ENCODE measurements at places on chromosomes 6 and 20.

GRCh38 chr6:142878407-142878806, 66.6 kb downstream of the HIVEP2 start:
- DNase-seq = no peak

DNA sequence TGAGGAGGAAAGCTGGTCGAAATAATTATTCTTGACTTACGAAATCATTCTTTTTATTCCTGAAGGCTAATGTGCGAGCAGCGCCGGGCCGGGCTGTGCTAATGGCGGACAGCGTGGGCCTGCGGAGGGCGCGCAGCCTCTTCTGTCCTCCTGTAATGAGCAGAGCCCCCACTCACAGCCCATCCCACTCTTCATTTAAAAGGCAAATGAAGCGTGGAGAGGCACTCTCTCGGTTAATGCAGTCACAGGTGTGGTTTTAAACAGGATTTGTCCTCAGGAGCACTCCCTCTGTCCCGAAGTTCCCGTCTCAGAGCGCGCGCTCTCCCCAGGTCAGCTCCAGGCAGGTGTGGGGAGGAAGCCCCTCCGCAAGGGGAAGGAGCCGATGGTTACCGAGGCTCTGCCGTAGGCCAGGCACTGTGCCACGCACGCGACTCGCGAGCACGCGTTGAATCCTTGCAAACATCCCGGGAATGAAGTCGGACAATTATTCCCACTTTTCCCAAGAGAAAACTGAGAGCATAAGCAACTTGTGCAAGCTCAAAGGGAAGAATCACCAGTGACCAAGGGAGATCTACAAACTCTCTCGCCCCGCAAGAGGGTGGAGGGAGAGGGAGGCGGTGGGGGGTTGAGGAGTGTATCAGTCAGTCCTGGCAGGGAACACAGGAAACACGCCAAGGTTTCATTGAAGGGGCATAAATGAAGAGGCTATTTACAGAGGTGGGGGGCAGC, 35.5 kb upstream of the ZFAND3 start:
- DNase-seq = peak; percentile 23

- DNase-seq = no peak
Measured at GRCh38 chr20:44963325-44964215, 2.7 kb upstream of the STK4 start.

DNA sequence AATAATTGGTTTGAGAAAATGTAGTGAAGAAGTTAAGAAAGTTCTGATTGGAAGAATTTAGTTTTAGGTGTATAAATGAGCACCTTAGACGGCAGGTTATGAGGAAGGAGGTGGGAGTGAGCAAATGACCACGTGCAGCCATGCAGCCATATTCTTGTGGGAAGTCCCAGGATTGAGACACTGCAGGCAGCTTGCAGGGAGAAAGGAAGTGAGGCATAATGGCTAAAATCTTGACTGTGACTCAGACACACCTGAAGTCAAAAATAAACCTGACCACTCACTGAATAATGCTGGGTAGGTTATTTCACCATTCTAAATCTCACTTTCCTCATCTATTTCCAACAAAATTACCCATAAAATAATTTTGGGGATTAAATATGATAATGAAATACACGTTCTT, 16.6 kb downstream of the DSE start:
- DNase-seq = no peak

GRCh38 chr6:73932866-73933265, 236.9 kb downstream of the CD109 start:
- no peak for DNase-seq

DNA sequence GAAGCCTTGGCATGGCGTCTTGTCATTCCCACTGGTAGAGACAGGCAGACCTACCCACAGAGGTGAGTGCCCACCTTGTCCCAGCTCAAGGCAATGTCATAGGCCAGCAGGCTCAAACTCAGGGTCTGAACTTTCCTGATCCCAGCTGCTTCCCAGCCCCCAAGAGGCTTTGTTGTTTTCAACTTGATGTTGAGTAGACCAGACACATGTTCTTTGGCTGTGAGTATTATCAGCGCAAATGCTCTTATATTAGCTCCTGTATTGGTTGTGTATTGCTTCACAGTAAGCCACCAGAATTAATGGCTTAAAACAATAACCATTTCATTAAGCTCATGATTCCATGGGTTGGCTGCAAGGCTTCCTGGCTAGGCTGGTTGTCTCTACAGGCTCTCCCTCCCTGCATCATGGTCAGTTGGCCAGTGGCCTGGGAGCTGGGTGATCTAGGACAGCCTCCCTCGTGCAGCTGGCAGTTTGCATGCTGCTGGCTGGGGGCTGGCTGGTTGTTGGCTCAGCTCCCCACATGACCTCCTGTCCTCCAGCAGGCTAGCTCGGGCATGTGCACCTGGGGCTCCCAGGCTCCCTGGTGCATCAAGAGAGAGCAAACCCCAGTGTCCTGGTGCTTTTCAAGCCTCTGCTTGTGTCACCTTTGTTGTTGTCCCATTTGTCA, 21.6 kb downstream of the TOX2 start:
- no peak for DNase-seq

DNA sequence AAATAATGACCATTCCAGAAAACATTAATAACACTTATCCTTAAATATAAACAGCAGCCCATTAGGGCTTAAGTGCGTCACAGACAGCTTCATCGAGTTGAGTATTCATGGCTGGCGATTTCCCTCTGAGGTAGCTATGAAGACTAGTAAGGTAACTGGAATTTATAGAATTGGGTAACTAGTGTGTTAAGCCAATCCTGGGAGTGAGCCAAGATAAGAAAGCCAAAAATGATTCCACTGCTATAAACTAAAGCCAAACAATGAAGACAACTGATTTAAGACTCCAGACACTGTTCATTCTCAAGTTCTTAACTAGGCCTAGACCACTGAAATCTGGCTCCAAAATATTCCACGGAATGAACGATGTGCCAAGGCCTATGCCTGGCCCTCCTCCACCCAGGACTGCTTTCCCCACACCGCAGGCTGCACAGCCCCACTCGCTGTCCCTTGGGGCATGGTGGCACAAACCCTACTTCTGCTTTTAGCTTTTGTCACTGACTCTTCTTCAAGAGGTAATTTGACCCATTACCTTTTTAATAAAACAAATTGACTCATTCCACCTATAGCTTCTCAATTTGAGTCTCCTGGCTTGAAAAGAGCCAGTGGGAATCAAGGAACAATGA, 66.0 kb downstream of the BLOC1S5 start:
- DNase-seq = no peak

GRCh38 chr6:72212686-72213085, 326.3 kb downstream of the RIMS1 start:
- no peak for DNase-seq

GRCh38 chr20:5122873-5123260, 3.1 kb upstream of the PCNA start:
- no peak for DNase-seq

GRCh38 chr6:63598049-63599036, 26.1 kb downstream of the LOC128125822 start:
- DNase-seq = peak; percentile 74

DNA sequence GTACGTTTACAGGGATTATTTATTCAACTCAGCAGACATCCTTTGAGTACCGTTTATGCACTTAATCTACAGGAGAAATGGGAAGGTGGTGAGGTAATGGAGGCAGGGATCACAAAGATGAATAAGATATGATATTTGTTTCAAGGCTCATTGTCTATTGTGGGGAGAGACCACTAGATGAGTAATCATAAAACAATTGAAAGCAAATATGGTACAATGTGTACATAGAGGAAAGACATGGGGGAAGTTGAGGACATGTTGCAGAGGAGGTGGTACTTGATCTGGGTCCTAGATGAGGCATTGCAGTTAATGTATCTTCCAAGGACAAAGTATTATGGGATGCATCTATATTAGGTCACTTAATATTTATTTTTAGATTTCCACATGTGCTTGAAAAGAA, 13.7 kb upstream of the CDC5L start:
- DNase-seq = no peak

GRCh38 chr6:151475653-151476523, 17.9 kb upstream of the CCDC170 start:
- peak; percentile 42 for DNase-seq

DNA sequence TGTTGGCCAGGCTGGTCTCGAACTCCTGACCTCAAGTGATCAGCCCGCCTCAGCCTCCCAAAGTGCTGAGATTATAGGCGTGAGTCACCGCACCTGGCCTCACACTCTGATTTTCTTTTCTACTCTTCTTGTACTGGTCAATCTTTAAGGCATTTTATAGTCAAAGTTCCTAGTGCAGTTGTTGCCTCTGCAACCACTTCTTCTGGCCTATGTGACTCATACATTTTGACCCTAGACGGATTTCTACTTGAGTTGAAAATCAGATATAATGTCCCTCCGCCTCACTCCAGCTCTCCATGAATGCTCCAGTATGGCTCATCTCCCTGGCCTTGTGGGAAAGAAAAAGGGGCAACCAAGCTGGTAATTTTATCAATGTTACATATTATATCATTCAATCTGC, 42.4 kb downstream of the TNFRSF21 start:
- DNase-seq = no peak

DNA sequence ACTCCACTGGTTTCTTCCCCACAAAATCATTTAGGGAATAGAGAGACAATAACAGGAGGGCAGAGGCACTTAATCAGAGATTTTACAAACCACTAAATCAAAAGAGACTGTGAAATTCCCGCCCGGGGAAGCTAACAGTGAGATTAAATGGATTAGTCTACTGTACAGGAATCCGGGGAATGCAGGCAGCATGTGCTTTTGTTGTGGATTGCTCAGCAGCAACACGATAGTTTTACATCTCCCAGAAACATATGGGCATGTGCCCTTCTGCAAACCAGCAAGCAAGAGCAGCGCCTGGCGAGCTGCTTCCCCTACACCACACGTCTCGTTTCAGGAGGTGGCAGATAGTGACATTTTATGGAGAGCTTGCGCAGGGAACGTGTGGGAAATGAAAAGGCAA, 382.3 kb downstream of the CD83 start:
- DNase-seq = no peak

- peak; percentile 17 for DNase-seq
Measured at GRCh38 chr20:19735446-19735845, 22.6 kb upstream of the RIN2 start.

DNA sequence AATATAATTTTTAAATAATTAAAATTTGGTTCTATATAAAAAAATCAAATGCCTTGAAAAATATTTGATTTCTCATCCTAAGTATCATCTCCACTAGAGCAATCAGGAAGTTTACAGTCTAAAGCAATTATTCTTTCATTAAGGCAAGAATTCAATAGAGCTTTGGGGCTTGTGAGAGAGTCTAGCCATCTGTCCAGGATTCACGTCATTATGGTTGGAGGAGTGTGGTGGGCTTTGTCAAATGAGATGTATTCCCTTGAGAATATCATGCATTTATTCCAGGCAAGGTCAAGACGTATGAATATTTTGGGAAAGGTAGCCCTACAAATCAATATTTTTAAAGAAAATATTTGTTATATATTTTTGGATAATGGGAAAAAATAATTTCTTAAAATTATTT, 132.4 kb downstream of the ELOVL4 start:
- DNase-seq = no peak

- no peak for DNase-seq
Measured at GRCh38 chr20:51042064-51042463, 19.2 kb upstream of the KCNG1 start.

DNA sequence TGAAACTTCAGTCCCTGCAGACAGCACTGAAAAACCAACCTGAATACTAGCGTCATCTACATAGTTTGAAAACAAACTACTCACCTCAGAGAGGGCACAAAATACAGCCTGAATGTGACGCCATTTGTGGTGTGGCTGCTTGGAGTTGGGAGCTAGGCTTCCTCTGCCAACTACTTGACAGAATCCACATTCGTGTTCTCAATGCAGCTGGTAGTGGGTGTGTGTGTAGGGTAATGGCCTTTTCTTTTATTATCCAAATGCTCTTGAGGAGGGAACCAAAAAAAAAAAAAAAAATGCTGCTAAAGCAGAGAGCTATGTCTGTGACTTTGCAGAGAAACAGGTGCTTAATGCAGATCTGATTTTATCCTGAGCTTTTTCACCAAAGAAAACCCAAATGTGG, 207.8 kb downstream of the OTOR start:
- no peak for DNase-seq
